ENCODE measurements at places on chromosomes 2 and 18. TPM values are rescaled to one million over a fixed set of nuclear protein-coding genes. Genes with fewer than 3 reads are reported as not detected.

- H3K36me3 ChIP-seq: peaks cover 27% of the 10 kb centered on the region
- H3K27ac ChIP-seq: peak overlapping the region; percentile 97
- H3K4me3 ChIP-seq: peak overlapping the region; percentile 92
- peaks cover 30% of the 10 kb centered on the region for H3K4me1 ChIP-seq
- H3K27me3 ChIP-seq: no peaks in the 10 kb centered on the region
- DNase-seq: no peak
Measured at GRCh38 chr2:64455545-64455944, 1.6 kb downstream of the LGALSL start.

The EFR3B gene
- 10.8 TPM for total RNA-seq

- no peaks in the 10 kb centered on the region for H3K36me3 ChIP-seq
- H3K27me3 ChIP-seq: no peaks in the 10 kb centered on the region
- DNase-seq: no peak
- no peaks in the 10 kb centered on the region for H3K4me1 ChIP-seq
- H3K27ac ChIP-seq: no peak overlapping the region
- no peak overlapping the region for H3K4me3 ChIP-seq
Measured at GRCh38 chr18:6537475-6537874, 122.8 kb upstream of the L3MBTL4 start.

- no peaks in the 10 kb centered on the region for H3K4me1 ChIP-seq
- no peak overlapping the region for H3K4me3 ChIP-seq
- no peak overlapping the region for H3K27ac ChIP-seq
- no peaks in the 10 kb centered on the region for H3K27me3 ChIP-seq
- no peaks in the 10 kb centered on the region for H3K36me3 ChIP-seq
Measured at GRCh38 chr2:155310589-155310988, 612.1 kb downstream of the KCNJ3 start.

DNA sequence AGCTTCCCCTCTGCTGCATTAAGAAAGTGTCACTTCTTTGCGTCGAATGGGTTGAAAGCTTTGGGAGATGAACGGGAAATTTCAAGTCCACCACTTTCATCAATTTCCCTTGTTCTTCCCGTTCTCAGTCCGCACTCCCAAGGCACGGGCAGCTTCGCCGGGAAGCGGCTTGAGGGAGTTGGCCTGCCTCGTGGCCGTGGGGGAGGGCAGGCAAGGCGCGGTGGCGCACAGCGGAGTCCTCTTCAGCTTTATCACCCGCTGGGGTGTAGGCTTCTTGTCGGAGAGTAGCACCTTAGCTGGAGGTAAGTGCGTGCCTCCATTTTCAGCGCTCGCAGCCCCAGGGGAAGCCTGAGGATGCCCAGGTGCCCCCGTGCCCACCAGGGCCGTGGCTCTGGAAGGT lies 19.9 kb downstream of the KCTD18 start:
- H3K36me3 ChIP-seq: peaks cover 44% of the 10 kb centered on the region
- DNase-seq: no peak

DNA sequence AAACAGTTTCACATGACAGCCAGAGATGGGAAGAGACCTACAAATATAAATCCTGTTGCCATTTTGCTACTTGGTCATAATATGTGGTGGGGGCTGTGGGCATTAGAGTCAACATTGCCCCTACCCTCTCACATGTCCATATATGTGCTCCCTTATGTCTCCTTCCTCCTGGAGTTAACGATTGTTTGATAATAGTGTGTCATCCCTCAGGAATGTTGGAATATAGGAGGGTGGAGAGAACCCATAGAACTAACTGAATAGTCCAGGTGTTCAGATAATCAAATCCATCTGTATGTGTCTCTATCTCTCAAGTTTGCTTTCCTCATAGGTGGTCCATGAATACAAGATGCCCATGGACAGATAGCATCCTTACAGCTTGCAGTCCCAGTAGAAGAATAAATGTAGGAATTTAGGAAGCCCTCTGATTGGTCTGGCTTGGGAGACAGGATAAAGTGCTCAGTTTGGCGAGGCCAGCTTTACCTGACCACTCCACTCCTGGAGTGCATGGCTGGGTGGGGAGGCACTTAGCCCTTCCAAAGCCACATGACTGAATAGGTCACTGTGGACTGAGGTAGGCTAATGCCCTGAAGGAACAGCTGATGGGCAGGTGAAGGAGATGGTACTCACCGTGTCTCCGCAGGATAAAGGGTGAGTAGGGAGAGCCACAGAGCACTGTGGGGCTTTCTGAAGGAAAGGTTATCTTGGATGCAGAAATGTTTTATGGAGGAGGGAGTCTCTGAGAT lies 166.9 kb downstream of the CDCA7 start:
- H3K36me3 ChIP-seq: no peaks in the 10 kb centered on the region
- no peak overlapping the region for H3K4me3 ChIP-seq
- H3K4me1 ChIP-seq: no peaks in the 10 kb centered on the region
- DNase-seq: no peak

- H3K4me1 ChIP-seq: no peaks in the 10 kb centered on the region
- no peak overlapping the region for H3K27ac ChIP-seq
- H3K4me3 ChIP-seq: no peak overlapping the region
Measured at GRCh38 chr2:32832821-32833220, 113.9 kb upstream of the LTBP1 start.

The CHRND gene
- total RNA-seq: 0.19 TPM

The SERPINB12 gene
- total RNA-seq: not detected

DNA sequence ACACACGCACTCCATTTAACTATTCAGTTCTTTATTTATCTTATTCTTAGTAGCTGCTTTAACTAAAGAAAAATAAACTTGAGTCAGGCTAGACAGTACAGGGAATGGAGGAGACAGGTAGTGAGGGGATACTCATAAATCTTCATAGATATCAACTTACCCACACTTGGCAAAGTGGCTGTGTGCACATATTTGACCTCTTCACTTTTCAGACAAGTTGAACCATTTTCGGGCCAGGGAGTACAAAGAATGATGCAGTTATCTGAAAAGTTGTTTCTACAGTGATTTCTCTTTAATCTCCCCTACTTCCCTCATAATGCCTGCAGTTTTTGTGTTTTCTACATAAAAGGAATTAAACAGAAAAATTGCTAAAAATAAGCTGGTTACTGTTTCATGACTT lies 307.5 kb downstream of the GULP1 start:
- H3K4me3 ChIP-seq: no peak overlapping the region
- H3K4me1 ChIP-seq: no peaks in the 10 kb centered on the region
- H3K36me3 ChIP-seq: no peaks in the 10 kb centered on the region
- no peaks in the 10 kb centered on the region for H3K27me3 ChIP-seq
- peak overlapping the region; percentile 49 for H3K27ac ChIP-seq

DNA sequence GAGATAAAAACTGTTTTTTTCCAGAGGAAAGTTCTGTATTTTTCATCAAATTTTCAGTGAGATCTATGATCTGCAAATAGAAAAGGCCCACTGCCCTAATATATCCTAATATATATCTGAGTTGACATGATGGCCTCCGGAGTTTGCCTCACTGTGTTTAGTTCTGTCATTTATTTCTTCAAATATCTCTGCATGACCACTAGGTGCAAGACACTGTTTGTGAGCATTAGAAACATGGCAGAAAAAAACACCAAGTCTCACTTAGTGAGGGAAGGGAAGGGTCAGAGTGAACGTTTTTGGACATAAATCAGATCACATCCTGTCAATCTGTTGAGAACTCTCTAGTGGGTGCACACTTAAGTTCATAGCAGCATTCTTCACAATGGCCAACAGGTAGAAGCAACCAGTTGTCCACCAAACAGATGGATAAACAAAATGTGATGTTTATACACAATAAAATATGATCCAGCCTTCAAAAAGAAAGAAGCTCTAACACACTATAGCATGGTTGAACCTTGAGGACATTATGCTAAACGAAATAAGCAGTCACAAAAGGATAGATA lies 53.4 kb downstream of the SPIRE1 start:
- H3K27ac ChIP-seq: no peak overlapping the region
- H3K27me3 ChIP-seq: no peaks in the 10 kb centered on the region
- DNase-seq: no peak
- no peak overlapping the region for H3K4me3 ChIP-seq
- H3K4me1 ChIP-seq: peaks cover 11% of the 10 kb centered on the region

GRCh38 chr2:60662781-60663180 lies 93.3 kb upstream of the PAPOLG start:
- H3K27me3 ChIP-seq: no peaks in the 10 kb centered on the region
- H3K4me3 ChIP-seq: no peak overlapping the region
- no peak overlapping the region for H3K27ac ChIP-seq
- H3K4me1 ChIP-seq: no peaks in the 10 kb centered on the region

The PJVK gene
- 2.4 TPM for total RNA-seq

GRCh38 chr18:49898421-49898820 lies 85.1 kb upstream of the ACAA2 start:
- no peaks in the 10 kb centered on the region for H3K27me3 ChIP-seq
- no peak overlapping the region for H3K27ac ChIP-seq
- no peak for DNase-seq
- no peak overlapping the region for H3K4me3 ChIP-seq

The SLC9A2 gene
- 0.22 TPM for total RNA-seq

DNA sequence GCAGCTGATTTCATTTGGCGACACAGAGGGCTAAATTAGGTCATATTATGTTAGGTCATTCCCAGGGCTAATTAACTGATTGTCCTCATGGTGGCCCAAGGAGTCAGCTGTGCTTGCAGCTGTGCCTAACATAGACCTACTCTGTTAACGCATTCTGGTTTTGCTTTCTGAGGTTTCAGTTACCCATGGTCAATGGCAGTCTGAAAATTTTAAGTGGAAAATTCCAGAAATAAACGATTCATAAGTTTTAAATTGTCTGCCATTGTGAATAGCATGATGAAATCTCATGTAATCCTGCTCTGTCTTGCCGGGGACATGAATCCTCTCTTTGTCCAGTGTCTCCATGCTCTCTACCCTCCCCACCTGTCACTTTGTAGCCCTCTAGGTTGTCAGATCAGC lies 168.7 kb downstream of the KCNS3 start:
- no peaks in the 10 kb centered on the region for H3K27me3 ChIP-seq
- no peak overlapping the region for H3K27ac ChIP-seq
- no peak for DNase-seq
- H3K4me3 ChIP-seq: no peak overlapping the region

GRCh38 chr18:36155851-36156757 lies 26.4 kb downstream of the ELP2 start:
- no peak for DNase-seq
- H3K27me3 ChIP-seq: no peaks in the 10 kb centered on the region
- H3K4me1 ChIP-seq: no peaks in the 10 kb centered on the region
- no peak overlapping the region for H3K27ac ChIP-seq

DNA sequence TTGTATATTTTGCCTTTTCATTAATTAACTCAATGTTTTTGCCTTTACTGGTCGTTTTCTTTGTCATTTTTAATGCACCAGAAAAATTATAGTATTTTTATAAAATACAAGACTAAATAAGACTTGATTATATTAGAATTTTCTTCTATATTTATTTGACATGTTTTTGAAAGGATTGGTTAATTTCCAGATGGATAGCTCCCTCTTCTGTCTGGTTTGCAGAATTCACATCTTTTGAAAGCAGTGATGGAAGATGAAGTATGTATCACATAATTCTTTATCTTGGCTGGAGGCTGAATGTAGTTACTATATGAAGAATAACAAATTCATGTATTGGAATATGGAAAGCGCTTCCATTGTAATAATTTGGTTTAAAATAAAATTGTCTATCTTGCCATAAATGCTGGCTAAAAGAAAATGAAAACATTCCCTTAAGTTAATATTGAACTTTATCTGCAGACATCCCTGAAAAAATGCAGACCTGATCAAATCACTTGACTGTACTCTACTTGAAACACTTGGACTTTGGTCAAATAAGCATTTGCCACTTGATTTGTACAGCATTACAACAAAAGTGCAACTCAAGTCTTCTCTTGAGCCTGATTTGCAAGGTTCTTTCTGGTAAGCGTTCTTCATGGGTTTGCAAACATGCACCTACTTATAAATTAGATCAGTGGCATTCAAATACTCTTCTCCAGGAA lies 86.3 kb upstream of the EFEMP1 start:
- H3K4me3 ChIP-seq: no peak overlapping the region
- H3K4me1 ChIP-seq: peaks cover 12% of the 10 kb centered on the region
- no peak overlapping the region for H3K27ac ChIP-seq
- no peaks in the 10 kb centered on the region for H3K36me3 ChIP-seq
- no peaks in the 10 kb centered on the region for H3K27me3 ChIP-seq

The TMEM37 gene
- 3.3 TPM for total RNA-seq

DNA sequence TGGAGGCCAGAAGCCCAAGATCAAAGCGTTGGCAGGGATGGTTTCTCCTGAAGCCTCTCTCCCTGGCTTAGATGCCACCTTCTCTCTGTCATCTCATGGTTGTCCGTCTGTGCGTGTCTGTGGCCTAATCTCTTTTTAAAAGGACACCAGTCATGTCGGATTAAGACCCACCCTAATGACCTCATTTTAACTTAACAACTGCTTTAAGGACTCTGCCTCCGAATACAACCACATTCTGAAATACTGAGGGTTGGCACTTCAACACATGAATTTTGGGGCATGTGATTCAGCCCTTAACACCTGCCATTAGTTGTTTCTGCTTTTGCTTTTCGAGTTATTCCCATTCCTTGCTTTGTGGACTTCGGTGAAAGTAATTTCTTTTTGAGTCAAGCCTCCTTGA lies 97.8 kb upstream of the SMIM21 start:
- no peak overlapping the region for H3K4me3 ChIP-seq
- no peaks in the 10 kb centered on the region for H3K27me3 ChIP-seq
- DNase-seq: no peak

- H3K27me3 ChIP-seq: no peaks in the 10 kb centered on the region
- H3K4me3 ChIP-seq: no peak overlapping the region
- H3K36me3 ChIP-seq: no peaks in the 10 kb centered on the region
- DNase-seq: no peak
- peaks cover 39% of the 10 kb centered on the region for H3K4me1 ChIP-seq
Measured at GRCh38 chr2:11309706-11310105, 34.7 kb downstream of the ROCK2 start.

The ARHGAP28 gene
- total RNA-seq: 3.0 TPM

The ARMC9 gene
- 2.9 TPM for total RNA-seq

DNA sequence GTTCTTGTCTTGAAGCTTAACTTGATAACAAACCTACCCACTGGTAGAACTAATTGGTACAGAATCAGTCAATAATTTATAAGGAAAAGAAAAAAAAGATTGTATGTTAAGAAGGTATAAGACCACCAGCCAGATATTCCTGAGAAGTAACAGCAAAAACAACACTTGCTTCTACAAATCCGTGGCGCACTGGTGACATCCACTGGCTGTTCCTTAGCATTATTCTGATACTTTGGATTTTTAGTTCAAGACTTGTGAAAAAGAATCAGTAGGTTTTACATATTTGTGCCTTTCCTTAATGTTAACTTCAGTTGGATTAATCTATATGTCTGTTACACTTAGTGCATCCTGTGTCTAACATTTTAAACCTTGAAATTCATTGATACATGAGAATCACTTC lies 141.8 kb downstream of the GRB14 start:
- no peak overlapping the region for H3K4me3 ChIP-seq
- no peaks in the 10 kb centered on the region for H3K36me3 ChIP-seq
- no peak overlapping the region for H3K27ac ChIP-seq
- no peaks in the 10 kb centered on the region for H3K27me3 ChIP-seq
- no peaks in the 10 kb centered on the region for H3K4me1 ChIP-seq

GRCh38 chr18:57900906-57901435 lies 97.9 kb upstream of the ATP8B1 start:
- no peak overlapping the region for H3K27ac ChIP-seq
- no peaks in the 10 kb centered on the region for H3K4me1 ChIP-seq
- DNase-seq: no peak
- H3K36me3 ChIP-seq: no peaks in the 10 kb centered on the region

- H3K27me3 ChIP-seq: no peaks in the 10 kb centered on the region
- no peak overlapping the region for H3K4me3 ChIP-seq
- no peak for DNase-seq
- H3K36me3 ChIP-seq: no peaks in the 10 kb centered on the region
- no peak overlapping the region for H3K27ac ChIP-seq
Measured at GRCh38 chr2:75603477-75603876, 42.7 kb upstream of the EVA1A start.

GRCh38 chr2:215754546-215754945 lies 258.8 kb downstream of the MREG start:
- no peaks in the 10 kb centered on the region for H3K27me3 ChIP-seq
- no peaks in the 10 kb centered on the region for H3K4me1 ChIP-seq
- no peak overlapping the region for H3K4me3 ChIP-seq
- no peaks in the 10 kb centered on the region for H3K36me3 ChIP-seq
- H3K27ac ChIP-seq: no peak overlapping the region
